ENCODE measurements at places on chromosomes 7 and 10.

GRCh38 chr10:71293446-71294084, 25.5 kb upstream of the SLC29A3 start:
- DNase-seq: no peak

DNA sequence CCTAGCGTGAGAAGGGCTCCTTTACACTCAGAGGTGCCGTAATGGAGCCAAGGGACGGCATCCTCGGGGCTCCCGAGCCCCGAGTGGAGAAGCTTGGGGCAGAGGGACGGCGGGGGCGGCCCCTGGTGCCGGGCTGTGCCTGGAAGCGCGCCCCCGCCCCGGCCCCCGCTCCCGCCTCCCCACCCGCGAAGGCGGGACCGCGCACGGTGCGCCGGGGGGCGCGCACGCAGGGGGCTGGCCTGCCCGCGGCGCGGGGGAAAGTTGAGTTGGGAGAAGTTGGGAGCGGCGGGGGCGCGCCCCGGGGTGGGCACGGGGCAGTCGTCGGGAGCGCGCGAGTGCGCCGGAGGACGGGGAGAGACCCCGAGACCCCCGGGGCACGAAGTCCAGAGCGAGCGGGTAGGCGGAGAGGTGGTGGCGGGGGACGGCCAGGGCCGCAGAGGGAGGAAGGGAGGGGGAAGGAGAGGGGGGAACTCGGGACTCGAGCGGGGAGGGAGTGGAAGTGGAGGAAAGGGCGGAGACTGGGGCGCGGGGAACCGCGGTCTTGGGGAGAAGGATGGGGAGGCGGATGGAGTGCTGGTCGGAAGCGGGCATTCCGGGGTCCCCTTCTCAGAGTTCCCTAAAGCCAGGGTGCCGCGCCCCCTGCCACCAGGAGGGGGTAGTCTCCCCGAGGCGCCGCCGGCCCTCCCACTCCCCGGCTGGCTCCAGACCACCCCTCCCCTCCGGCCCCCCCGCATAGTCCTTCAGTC, at the start of gene SLC4A2:
Gene SLC4A2 (plus strand): TSS at position 223 of the 746 bp plus-strand sequence. CDS start 2,399 bp downstream, outside the sequence.
- no peak for DNase-seq

DNA sequence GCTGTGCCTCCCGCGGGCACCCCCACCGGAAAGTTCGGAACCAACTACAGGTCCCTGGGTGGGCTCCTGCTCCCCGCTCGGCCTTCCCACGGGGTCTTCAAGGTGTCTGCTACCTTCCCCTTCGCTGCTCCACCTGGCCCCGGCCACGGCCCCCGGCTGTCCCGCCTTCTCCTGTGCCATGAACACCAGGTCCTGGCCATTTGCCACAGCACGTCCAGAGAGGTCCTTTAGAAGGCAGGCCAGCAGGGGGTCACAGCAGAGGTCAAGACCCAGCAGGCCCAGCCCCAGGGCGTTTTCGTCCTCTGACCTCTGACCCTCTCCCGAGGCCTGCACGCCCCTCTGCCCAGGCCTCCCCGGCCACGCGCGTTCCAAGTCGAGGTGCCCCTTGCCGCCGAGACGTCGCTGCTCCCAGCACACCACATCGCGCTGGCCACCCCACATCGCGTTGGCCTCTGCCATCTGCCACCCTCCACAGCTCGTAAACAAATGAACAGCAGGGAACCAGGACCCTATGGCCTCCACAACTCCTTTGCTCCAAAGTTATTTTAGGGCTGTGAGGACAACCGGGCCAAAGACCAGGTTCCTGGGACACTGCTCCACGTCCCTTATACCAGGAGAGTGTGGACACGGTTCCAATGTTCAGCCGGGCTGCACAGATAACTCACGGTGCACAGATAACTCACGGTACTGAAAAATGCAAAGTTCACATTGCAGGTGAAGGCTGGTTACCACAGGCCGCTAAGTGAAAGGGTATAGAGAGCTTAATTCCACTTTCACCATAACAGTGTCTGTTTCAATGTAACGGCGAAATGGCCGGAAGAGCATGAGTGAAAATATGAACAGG, 74.3 kb downstream of the CFAP46 start:
- DNase-seq: no peak

DNA sequence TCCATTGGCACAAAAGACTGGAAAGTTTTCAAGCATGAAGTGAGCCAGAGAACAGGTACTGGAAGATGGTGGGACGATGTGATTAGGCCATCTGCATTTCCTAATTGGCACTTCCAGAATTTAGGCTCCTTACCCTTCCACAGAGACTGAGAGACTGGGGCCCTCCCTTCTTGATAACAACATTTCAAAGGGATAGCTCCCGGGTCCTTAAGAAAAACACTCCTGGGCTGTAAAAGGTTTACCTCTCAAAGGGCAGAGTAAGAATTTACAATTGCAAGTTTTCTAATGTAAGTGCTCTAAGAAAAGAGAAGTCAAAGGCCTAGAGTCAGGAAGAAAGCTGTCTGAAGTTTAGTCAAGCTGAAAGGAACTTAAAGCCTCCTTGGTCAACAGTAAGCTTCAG, 559.5 kb upstream of the C7orf33 start:
- no peak for DNase-seq

DNA sequence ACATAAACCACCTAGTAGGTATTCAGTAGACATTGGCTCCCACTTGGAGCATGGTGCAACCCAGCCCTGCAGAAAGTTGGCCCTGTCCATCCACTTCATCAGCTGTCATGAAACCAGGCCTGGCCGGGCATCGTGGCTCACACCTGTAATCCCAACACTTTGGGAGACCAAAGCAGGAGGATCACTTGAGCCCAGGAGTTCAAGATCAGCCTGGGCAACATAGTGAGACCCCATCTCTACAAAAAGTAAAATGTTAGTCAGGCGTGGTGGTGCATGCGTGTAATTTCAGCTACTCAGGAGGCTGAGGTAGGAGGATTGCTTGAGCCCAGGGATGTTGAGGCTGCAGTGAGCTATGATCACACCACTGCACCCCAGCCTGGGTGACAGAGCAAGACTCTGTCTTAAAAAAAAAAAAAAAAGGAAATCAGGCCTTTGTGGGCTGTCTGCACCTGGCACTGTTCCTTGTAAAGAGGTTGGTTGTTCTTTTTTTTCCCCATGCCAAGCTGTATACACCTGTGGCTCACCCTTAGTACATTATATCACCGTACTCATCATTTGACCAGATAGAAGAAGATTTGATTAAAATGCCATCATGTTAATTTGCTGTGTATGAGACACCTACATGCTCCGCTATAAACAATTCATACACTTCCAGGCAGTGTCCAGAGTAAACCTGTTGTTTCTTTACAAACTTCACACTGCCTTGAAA, 45.4 kb upstream of the GRID1 start:
- DNase-seq: no peak

GRCh38 chr10:110547139-110547761, 20.2 kb upstream of the SMC3 start:
- DNase-seq: no peak

DNA sequence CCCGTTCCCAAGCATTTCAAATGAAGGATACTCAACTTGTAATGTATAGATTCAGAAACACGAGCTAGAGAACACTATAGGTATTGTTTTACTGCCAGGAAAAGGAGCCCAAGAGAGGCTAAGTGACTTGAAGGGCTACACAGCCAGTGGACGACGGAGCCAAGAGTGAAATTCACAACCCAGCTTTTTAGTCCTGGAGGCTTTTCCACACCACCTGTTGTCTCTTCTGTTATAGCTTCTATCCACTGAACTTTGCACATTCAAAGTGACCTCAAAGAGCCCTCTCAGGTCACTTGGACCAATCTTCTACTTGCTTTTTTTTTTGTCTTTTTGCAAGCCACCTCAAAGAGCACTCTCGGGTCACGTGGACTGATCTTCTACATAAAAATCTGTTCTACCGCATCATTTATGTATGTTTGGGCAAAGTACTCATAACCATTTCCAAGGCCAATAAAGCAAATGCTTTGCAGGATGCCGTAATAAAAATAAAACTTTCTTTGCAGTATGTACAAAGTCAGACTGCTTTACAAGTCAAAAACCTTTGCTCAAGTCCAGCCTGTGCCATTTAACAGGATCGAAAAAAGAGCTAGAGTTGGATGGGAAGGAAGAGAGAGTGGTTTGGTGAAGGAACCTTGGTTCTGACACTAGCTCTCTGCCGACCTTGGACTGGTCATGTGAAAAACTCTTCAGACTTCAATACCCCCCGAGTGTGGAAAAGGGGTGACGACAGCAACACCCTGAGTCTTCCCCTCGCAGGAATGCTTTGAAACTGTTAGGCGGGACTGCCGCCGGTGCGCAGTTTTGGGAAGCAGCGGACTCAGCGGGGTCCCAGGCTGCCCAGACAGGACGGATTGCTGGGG, 821 bp downstream of the SLC35B4 start:
- DNase-seq: no peak

DNA sequence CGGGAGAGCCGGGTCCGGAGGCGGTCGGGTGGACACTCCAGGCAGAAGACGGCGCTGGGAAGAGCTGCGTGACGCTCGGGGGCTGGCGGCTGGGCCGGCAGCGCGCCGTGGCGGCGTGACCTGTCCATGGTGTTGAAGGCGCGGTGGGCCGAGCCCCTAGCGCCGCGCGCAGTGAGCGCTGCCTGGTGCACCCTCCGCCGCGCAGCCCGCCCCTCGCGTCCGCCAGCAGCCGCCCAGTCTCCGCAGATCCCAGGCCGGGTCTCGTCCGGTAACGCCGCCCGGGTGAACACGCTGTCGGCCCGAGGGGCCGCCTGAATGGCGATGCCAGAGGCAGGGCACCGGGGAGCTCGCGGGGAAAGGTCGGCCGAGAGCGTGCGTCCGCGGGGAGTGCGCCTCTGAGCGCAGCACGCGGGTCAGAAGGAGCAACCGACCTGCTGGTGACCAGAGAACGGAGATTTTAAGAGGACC, 657 bp upstream of the TMEM178B start:
- no peak for DNase-seq

DNA sequence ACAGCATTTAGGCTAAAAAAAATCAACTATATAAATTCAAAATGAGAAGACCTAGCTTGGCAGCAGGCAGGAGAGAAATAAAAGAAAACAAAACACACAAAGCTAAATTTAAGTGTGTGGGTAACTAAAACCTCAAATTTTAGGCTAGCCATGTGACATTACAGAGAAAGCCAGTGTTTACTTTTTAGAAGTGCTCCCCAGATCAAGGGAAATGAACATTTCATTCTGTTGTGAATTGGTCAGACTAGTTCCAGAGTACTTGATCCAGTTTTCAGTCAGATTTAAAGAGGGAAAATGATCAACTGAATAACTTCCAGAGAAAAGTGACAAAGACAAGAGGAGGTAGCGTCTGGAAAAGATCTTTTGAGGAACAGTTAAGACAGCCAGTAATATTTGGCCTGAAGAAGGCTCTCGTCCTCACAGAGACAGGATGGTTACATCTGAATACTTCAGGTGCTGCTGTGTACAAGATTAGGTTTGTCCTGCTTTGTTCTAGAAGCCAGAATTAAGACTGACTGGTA, 563.4 kb downstream of the KCNMA1 start:
- DNase-seq: no peak

DNA sequence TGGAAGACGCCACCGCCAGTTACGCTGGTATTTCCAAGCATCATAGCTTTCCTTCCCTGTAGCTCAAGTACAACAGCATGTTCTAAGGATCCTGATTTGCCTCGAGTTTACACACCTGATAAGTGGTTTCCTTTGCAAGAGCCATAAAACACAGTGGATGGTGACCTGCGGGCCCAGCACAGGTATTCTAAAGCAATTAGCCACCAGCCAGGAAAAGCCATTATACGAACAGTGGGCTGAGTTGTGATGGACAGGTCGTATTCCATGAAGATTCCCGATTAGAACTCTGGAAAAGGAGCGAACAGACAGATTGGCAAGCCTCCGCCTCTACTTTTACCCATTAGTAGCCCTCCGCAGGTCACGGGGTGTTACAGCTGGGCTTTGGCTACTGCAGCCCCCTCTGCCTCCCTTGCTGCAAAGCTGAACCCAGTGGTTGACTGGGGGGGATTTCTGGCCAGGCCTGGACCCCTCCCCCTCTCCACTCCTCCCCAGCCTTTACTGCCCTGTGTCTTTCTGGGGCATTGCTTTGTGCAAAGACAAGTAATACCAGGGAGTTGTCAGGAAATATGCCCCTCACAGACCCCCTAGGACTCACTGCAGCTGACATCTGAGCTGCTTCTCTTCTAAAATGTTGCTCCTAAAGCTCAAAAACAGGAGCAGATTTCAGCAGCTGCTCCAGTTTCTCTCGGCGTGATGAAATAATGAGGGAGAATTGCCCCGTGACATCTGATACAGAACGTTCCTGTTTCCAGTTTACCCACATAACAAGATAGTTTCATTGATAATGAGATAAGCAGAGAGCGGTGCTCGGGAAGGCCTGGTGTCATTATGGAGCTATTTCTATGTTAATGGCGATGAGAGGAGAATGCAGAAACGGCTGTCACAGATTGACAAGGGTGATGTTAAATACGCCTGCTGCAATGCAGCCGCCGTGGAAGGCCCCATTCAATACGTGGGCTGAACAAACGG, 214.4 kb downstream of the CCSER2 start:
- no peak for DNase-seq

Data from activated CD8-positive, alpha-beta memory T cell treated with anti-CD3 and anti-CD28 coated beads for 1 hour (primary cell).